Cortex of kidney (tissue), 1 donor: ENCODE measurements at places on chromosomes 2 and 18.

DNA sequence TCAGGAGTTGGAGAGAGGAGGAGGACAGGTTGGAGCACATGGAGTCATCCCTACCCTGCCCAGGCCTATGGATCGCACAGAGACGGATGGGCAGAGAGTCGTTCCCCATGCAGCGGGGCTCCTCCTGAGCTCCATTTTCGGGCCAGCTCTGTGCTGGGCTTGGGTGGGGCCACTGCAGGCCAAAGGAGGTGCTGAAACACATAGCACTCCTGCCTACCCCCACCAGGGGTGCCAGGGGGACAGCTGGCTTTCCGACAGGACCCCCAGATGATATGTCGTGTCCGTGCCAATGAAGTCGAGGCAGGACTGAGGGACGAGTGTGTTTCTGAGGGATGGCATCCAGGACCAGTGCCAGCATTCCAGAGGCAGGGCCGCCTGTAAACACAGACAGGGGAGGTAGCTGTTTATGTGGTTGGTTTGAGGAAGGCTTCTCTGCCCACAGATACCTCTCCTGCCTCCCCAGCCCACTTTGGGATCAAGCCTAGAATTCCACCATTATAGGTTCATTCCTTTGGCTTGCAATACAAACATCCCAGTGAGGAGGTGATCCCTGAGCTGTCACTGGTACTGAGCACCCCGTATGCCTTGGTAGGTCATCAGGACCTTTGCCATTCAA is 116.6 kb downstream of the GLI2 start:
- DNase-seq = no peak

DNA sequence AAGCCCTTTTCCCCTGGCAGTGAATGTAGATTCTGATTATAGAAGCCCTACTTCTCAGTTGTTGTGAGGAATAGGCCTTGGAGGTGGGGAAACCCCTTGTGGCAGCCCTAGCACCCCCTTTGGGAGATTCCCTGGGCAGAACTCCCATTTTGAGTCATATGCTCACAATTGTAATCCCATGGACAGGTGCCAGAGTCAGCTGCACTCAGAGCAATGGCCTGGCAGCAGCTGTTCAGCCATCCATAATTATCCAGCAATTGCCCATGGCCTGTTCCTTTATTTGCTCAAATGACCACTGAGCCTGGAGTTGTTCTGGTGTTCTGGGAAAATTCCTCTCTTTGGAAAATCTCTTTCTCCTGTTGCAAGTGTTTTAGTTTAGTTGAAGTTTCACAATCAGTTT is 71.7 kb downstream of the PTRHD1 start:
- no peak for DNase-seq

DNA sequence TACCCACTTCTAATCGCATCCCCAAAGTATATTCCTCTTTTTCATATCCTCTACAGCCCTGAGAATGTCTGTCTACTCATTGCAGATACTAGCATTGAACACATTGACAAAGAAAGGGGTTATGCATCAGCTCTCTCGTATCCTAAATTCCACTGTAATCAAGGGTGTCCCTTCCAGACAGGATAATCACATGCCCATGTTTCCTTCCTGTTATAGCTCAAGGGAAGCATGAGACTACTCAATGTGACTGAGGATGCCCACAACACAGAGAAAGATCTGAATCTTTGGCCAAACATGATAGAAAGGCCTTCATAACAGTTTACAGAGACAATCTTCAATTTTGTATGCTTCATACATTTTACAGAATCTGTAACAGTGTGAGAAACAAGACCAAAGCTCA is 69.2 kb downstream of the HIBCH start:
- DNase-seq = no peak

DNA sequence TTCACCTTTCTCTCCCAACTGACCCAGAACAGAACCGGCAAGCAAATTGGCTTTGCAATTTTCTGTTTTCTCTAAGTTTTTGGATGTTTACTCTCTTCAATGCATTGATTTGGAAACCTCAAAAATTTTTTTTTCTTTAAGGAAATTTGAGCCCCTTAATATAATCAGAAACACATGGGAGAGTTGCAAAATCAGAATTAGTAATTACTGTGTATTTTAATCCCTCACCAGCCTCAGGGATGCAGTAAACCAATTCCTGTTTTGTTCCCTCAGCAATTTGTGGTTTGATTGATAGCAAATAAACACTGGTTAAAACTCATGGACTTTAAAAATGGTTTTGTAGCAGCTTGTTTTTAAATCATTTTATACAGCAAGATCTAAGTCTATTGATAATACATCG is 281.5 kb downstream of the NEDD4L start:
- no peak for DNase-seq

GRCh38 chr2:239873656-239874635 is 151.2 kb downstream of the NDUFA10 start:
- DNase-seq = no peak

DNA sequence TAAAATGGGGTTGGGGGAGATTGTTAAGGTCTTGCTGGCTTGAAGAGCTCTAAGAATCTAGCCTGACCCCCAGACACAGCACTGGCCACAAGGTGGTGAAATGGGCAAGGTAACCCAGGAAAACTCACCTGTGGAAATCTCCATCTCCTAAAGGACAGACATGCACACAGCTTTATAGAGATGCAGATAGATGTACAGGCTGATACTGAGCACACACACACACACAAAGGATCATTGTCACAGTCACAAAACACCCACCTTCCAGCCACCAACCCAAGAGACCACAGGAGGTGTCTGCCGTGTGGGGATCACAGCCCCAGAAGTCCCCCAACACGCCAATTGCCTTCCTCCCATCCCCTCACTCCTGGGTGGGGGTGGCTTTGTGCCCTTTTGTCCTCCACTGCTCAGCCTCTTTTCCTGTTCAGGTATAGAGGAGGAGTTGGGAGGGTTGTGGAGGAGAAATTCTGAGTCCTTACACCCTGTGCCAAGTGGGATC is 3.2 kb upstream of the CYP26B1 start:
- no peak for DNase-seq

GRCh38 chr2:86552889-86553288 is 10.4 kb downstream of the CHMP3 start:
- no peak for DNase-seq

DNA sequence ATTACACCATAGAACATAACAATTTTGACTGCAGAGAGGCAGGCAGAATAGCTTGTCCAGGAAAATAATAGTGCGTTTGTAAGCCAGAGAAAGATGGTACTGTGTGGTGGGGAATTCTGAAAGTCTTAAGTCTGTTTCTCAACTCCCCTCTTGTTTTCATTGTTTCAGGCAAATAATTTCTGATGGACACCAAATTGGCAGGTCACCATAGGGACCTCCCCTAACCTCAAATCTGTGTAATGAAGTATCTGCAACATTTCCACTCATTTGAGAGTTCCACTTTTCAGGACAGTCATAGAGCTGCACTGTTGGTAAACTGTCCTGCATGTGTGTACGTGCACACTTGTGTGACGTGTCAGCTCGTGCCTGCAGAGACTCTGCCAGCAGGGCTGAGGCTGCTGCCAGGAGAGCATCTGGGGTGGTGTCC is 195.6 kb downstream of the AGAP1 start:
- no peak for DNase-seq

GRCh38 chr2:218516614-218517013 is 51.5 kb downstream of the USP37 start:
- DNase-seq = no peak

GRCh38 chr18:50844554-50844953 is 24.7 kb upstream of the MRO start:
- DNase-seq = no peak
